ENCODE measurements at places on chromosomes 12 and 14. TPM values are rescaled to one million over a fixed set of nuclear protein-coding genes. Genes with fewer than 3 reads are reported as not detected.

The COPS7A gene
- 39.4 TPM for total RNA-seq

The CMA1 gene
- not detected for total RNA-seq

The CACNA2D4 gene
- 0.31 TPM for total RNA-seq

The CCDC175 gene
- total RNA-seq = 3.4 TPM
